NCI-H345 (cell line): ENCODE measurements at places on chromosomes 2 and 18.

DNA sequence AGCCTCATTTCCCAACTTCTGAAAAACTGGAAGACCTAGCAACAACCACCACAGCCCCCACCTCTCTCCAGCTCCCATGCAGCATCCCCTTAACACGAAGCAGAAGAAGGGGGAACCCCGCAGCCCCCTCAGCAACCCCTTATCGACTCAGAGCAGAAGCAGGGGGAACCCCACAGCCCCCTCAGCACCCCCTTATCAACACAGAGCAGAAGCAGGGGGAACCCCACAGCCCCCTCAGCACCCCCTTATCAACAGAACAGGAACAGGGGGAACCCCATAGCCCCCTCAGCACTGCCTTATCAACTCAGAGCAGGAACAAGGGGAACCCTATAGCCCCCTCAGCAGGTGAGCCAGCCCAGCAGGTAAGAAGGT lies 6.7 kb downstream of the SLC66A2 start:
- no peak for DNase-seq

GRCh38 chr2:222963641-222964040 lies 88.3 kb upstream of the KCNE4 start:
- DNase-seq = no peak

GRCh38 chr2:173583196-173583595 lies 228.5 kb downstream of the CDCA7 start:
- DNase-seq = no peak

GRCh38 chr18:11487390-11487789 lies 122.0 kb upstream of the SLC35G4 start:
- DNase-seq = no peak

GRCh38 chr2:215765729-215766360 lies 247.5 kb downstream of the MREG start:
- no peak for DNase-seq

DNA sequence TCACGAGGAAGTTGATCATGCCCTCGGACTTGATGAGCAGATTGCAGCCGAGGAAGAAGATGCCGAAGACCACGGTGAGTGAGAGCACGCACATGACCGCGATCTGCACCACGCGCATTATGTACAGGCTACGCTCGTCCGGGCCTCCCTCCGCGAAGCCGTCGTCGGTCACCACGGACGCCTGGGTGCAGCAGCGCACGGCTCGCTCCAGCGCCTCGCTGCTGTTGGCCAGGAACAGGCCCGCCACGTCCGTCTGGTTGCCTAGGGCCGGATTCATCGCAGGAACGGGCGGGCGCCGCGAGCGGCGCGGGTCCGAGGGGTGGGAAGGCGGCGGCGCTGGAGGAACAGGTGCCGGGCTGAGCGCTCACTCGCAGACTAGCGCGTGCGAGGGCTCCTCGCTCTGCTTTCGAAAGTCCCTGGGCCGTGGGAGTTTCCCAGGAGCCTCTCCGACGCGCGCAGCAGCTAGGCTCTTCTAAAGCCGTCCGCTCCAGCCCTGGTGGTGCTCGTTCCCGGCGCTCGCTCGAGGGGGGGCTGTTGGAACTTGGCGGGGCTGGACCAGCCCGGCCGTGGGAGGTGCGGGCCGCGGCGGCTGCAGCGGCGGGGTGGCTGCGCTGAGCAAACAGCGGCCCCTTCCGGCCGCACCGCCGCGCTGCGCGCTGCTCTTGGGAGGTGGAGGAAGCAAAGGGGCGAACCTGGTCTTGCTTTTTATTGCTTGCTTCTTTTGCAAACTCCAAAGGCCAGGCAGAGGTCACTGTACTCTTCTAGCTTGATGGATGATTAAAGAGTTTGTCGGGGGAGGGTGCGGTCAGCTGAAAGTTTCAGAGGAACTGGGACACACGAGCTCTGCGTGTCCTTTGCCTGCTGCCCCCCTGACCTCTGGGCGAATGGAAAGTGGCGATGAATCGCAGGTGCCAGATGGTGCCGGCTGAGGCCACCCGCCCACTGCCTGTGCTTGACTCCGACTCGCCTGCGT lies at the start of gene RPRM:
TSS of gene RPRM (minus strand) at position 474 of the 973 bp plus-strand sequence. CDS start at position 277, 197 bp downstream.
- DNase-seq = peak; percentile 91

- no peak for DNase-seq
These were observed 154.0 kb downstream of the SATB2 start for GRCh38 chr2:199303728-199304177.

DNA sequence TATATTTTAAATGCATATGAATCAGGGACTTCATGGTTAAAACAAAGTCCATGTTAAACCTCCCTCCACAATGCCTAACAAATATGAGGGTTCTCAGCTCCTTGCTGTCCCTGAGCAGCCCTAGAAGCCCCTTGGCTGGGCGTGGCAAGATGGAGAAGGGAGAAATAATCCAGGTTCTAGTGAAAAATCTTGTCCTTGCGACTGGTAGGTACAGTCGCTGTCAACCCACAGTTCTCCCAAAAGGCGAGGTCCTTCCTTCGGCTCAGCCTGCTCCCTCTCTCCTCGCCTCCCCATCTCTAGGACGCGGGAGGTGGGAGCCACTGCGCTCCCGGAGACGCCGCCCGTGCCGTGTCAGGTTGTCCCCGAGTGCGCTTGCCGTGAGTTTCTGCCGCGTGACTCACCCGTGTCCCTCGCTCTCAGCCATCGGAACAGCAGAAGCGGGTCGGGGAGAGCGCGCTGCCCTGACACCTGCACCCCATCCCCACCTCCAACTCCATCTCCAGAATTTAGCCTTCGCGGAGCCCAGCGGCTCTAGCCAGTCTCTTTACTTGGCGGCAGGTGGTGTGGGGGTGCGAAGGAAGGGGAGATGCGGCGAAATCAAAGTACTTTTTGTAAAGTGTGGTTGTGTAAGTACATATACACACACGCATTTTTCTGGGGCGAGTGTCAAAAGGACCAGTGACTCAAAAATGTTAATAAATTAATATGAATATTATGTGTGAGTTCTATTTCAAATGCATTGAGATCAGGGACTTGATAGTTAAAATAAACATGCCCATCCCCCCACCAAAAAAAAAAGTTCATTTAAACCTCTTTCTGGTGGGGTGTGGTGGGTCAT lies 65.1 kb upstream of the TMEM17 start:
- no peak for DNase-seq

DNA sequence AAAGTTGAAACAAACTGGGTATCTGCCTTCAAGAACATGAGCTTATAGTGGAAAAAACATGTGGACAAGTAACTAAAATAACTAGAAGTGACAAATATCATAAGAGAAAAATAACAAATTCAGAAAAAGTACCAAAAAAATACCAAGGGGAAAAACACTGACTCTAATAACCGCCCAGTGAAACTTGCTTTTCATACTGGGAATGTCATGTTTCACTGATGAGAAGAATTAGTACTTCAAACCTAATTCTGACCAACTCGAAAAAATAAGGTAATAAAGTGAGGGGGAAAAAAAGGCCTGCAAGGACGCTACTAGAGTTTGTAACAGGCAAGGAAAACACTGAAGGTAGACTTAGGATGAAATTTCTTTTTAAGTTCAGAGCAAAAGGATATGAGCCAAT lies 83.6 kb downstream of the RTTN start:
- DNase-seq = no peak

DNA sequence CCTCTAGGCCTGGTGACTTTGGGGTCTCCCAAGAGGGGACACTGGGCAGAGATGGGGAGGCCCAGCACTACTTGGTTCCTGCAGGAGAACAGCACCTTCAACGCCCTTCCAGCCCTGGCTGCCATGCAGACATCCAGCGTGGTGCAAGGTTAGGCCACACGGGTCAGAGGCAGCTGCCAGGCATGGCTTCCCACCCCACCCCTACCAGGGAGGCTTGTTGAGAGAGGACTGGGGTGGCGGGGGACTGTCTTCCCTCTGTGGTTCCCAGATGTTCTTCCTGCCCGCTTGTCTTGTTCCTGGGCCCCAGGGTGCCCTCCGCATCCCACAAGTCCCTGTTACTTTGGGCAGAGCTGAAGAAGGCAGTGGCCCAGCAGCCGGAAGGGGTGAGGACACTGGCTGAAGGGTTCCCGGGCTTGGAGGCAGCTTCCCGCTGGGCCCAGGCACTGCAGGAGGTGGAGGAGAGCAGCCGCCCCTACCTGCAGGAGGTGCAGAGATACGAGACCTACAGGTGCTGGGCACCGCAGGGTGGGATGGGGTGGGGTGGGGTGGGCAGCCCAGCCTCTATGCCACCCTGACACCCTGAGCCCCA lies 4.5 kb downstream of the PROM2 start:
- no peak for DNase-seq

DNA sequence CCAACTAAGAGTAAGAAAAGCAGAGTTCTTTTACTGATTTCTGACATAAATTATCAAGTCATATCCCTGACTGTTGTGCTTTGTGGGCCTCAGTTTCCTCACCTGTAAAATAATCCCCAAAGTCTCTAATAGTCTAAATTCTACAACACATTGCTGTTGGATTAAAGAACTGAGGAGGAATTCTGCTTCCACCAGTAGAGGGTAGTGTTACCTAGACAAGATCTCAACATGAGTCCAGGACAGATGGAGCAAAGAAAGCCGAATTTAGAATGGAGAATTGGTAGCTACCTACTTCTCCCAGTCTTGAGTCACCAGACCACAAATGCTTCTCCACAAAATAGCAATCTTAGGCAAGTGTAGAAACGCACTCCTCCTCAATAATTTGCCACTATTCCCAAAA lies 462.5 kb upstream of the FSHR start:
- DNase-seq = peak; percentile 44
